ENCODE measurements at places on chromosomes 3 and 15.

DNA sequence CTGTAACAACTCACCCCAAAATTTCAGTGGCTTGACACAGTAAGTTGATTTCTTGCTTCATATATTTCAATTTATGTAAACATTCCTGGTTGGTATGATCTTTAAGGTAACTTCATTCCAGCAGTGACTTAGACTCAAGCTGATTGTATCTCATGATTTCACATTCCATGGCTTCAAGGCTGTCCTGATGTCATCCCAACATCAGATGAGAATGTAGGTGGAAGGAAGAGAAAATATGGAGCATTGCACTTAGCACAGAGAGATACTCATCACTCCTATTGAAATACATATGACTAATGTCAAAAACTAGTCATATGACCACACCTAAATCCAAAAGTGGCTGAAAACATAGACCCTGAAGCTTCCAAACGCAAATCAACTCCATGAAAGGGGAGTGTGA, 793.8 kb downstream of the TBL1XR1 start:
- peak; percentile 32 for DNase-seq

DNA sequence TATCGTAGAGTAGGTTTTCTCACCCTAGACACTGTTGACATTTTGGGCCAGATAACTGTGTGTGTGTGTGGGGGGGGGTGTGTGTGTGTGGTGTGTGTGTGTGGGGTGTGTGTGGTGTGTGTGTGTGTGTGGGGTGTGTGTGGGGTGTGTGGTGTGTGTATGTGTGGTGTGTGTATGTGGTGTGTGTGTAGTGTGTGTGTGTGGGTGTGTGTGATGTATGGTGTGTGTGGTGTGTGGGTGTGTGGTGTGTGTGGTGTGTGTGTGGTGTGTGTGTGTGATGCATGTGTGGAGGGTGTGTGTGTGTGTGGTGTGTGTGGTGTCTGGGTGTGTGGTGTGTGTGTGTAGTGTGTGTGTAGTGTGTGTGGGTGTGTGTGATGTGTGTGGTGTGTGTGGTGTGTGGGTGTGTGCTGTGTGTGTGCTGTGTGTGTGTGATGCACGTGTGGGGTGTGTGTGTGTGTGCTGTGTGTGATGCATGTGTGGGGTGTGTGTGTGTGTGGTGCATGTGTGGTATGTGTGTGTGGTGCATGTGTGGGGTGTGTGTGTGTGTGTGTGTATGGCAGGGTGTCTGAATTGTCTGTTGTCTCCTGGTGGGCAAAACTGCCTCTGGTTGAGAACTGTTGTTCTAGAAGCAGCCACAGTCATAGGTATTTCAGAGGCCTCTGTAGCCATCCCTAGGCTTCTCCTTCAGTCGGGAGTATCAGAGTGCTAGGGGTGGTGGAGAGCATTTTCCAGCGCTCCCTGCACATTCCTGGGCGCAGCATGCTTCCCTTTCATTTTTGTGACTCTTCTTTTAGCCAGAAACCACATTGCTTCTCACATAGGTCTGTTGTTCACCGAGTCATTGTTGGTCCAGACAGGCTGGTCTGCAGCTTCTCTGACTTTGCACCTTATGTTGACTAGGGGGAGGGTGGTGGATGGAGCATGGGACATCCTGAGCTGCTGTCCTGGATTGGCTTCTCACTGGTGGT, 84.4 kb downstream of the THSD4 start:
- DNase-seq, result peak; percentile 58

DNA sequence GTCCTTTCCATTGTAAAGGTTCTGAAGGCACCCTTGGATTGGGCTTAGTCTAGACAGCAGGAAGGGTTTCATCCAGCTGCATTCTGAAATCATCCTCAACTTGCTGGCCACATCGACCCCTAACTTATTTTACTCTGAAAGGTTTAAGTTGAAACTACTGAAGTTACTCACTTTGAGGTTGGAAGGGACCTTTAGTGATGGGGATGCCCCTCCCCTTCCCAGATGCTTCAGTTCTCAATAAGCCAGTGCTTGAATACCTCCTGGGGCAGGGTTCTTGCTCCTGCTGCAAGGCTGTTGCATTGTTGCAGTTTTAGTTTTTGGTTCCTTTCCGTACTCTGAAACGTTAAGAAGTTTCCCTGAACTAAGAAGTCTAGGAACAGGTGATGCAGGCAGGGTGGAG, 26.4 kb downstream of the FGD5 start:
- DNase-seq, result no peak

- DNase-seq, result no peak
Measured at GRCh38 chr3:139630542-139630941, 47.2 kb downstream of the NMNAT3 start.

All from EH (cell line).